Activated CD4-positive, alpha-beta T cell treated with anti-CD3 and anti-CD28 coated beads for 1 hour (primary cell): ENCODE measurements at places on chromosomes 3 and 15.

GRCh38 chr3:171770689-171771620 is 39.3 kb downstream of the PLD1 start:
- DNase-seq: no peak

DNA sequence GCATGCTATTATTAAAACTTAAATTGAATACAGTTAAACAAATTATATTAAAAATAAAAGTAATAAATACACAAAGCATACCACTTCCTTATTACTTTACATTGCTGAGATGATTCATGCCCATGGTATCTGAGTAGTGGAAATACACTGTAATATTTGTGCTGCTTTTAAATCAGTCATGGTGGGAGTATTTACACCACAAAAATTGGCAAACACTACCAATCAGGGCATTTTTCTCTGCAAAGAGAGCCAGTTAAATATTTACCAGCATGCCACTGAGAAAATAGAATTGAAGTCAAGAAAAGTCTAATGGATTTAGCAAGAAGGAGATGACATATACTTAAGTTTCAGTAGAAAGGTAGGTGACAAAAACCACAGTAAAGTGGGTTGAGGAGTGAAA is 19.6 kb downstream of the PPARG start:
- no peak for DNase-seq

- no peak for DNase-seq
These were observed at the start of gene IGSF10 for GRCh38 chr3:151460774-151461450. Gene IGSF10, minus strand, starts transcription at chr3:151461061. Its CDS starts 2,352 bp downstream, at chr3:151458709.

DNA sequence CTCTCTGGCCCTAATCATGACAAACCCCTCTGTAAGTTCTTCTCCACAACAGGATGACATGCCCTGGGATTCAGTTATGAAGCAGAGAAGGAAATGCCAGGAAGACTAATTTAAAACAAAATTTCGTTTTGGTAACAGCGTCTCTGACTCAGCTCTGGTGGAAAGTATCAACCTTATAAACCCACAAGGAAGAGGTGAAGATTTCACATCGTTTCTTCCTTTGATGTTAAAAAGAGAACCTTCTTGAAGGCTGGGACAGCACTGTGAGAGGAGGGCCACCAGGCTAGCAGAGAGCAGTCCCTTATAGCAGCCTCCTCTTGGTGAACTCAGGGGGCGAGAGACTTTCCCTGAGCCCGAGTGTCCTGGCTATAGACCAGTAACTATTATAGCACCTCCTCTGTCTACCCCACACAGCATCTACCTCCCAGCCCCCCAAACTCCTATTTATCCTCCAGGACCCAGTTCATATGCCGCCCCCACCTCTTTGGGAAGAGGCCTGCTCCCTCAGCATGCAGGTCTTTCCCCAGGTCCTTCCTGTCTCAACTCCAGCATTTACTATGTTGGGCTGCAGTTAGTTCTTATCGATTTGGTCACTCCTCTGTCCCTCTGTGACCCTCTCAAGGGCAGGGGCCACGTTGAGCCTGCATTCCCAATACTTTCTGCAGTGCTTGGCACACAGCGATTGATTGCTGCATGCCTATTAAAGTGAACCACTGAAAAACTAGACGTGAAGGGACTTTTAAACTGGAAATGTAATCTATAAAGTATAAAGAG is 321.5 kb upstream of the ICE2 start:
- DNase-seq: no peak

- no peak for DNase-seq
These were observed 989 bp upstream of the PPIB start for GRCh38 chr15:64163659-64164362.

DNA sequence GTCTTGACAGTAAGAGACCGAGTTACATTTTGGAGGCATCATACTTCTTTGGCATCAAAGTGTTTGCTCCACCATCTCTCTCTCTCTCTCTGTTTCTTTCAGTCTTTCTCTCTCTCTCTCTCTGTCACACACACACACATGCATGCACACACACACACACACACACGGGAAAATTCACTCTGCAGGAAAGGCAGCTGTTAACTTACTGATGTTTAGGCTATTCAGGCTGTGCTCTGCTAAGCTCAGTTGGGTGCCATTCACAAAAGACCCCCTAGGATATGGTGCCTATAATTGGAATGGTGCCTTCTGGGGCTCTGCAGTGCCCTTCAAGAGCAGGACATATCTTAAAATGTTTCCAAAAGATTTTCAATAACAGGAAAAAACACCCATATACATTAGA is 78.2 kb downstream of the KCNH8 start:
- no peak for DNase-seq
